NCI-H2081 treated with DMSO at 0.1 percent for 48 hours (cell line): ENCODE measurements at places on chromosomes 16 and 17.

GRCh38 chr17:19244781-19245180 lies 7.6 kb downstream of the EPN2 start:
- no peak for DNase-seq

GRCh38 chr17:39635614-39636176 lies 1.2 kb upstream of the STARD3 start:
- no peak for DNase-seq

GRCh38 chr17:38425031-38425430 lies 3.2 kb upstream of the ARHGAP23 start:
- no peak for DNase-seq

- DNase-seq, result no peak
Observed at GRCh38 chr17:47368262-47368661, 44.5 kb downstream of the EFCAB13 start.

GRCh38 chr16:55179852-55180585 lies 144.0 kb upstream of the IRX6 start:
- DNase-seq, result no peak

GRCh38 chr17:76437467-76438402 lies 15.2 kb downstream of the UBE2O start:
- peak; percentile 47 for DNase-seq

GRCh38 chr17:59534583-59534982 lies 30.8 kb upstream of the DHX40 start:
- no peak for DNase-seq

GRCh38 chr16:11059588-11059987 lies 115.2 kb downstream of the CLEC16A start:
- no peak for DNase-seq

DNA sequence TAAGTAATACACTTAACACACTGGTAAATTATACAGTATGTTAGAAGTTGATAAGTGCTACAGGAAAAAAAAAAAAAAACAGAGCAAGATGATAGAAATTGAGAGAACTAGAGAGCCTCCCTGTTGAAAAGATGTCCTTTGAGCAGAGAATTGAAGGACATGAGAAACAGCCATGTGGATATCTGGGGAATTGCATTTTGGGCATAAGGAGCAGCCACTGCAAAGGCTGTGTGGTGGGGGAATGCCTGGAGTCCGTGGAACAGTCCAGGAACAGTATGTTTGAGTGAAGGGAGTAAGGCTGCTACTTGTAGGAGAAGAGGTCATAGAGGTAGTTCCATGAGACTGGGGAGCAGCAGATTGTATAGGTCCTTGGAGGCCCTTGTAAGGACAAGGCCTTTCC lies 178.4 kb downstream of the FTO start:
- no peak for DNase-seq
